Iris pigment epithelial cell (primary cell): ENCODE measurements at places on chromosomes 2 and 18.

GRCh38 chr2:6352247-6352646 is 513.5 kb downstream of the CMPK2 start:
- DNase-seq: no peak

DNA sequence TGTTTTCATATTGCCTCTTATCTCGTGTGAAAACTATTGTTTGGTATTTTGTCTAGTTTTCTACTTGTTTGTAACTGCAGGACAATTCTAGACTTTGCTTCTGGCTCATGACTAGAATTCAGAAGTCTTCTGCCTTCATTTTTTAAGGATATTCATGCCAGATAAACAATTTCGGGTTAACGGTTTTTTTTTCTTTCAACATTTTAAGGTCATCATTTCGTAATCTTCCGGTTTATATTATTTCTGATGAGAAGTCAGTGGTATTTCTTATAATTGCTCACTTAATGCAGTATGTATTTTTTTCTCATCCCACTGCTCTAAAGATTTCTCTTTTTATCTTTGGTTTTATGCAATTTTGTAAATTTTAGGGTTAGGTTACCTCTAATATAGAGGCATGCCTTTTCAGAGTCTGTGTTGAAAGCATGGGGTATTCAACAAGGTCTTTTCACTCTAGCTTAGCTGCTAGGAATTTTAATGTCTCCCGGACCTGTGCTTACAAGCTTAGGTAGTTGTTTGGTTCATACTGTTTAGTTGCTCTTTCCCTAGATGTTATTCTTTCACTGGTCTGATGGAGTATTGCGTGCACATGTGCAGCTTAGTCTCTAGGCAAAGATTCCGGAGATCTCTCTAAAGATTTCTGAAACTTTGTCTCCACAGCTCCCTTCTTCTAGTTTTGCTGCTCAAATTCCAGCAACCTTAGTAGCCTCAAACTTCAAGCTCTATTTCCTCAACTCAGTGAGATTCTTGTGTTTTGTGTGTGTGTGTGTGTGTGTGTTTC is 198.1 kb downstream of the MCFD2 start:
- peak; percentile 61 for DNase-seq

DNA sequence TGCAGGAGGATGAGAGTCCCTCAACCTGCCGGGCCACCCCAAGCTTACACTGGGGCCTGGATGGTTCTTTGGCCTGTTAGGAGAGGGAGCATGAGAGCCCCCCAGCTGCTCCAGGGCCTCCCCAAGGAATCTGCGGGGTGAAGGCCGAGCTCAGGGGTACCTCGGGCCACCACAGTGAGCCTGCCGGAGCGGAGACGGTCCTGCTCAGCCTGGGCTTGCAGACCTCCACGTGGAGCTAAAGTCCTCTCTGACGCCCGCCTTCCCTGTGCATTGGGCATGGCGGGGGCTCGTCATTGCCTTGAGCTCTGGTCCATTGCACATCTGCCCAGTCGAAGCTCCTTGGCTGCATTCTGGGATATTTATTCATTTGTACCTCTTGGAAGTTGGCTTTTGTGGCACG is 62.7 kb downstream of the ASB1 start:
- DNase-seq: no peak

DNA sequence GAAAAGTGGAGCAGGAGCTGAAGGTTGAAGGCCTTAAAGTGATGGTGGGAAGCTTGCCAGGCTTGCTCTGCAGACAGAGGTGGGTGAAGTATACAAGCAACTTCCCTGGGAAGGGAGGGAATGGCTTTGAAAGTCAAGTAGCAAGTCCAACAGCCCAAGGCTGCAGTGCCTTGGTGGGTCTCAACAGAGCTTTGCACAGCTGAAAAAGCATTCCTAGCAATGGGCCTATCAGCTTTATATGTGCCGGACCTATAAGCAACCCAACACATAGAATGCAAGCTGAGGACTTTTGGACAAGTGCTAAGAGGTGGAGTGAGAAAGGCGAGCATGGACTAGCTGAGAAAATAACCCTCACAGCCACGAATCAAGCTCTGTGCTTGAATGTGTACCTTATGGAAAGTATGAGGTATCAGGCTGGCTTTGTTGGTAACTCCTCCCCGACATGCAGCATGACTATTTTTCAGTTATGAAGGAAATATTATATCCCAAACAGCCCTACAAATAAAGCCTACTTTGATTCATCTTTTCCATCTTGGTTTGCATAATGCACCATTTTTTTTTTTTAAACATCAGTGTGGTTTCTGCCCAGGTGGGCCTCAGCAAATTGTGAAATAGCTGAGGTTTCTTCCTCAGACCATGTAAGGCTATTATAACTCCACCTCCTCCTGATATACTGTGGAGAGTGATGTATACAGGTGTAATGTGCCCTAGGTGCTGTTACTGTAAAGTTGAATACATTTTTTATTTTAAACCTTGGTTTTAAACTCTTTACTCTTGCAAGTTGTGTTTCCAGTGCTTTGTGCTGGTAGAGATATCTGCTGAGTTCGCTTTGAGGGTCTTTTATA is 241.4 kb upstream of the CXCR4 start:
- DNase-seq: no peak
